ENCODE measurements at places on chromosomes 7 and 10.

GRCh38 chr10:124342821-124343170, 75.9 kb downstream of the OAT start:
- DNase-seq: no peak

DNA sequence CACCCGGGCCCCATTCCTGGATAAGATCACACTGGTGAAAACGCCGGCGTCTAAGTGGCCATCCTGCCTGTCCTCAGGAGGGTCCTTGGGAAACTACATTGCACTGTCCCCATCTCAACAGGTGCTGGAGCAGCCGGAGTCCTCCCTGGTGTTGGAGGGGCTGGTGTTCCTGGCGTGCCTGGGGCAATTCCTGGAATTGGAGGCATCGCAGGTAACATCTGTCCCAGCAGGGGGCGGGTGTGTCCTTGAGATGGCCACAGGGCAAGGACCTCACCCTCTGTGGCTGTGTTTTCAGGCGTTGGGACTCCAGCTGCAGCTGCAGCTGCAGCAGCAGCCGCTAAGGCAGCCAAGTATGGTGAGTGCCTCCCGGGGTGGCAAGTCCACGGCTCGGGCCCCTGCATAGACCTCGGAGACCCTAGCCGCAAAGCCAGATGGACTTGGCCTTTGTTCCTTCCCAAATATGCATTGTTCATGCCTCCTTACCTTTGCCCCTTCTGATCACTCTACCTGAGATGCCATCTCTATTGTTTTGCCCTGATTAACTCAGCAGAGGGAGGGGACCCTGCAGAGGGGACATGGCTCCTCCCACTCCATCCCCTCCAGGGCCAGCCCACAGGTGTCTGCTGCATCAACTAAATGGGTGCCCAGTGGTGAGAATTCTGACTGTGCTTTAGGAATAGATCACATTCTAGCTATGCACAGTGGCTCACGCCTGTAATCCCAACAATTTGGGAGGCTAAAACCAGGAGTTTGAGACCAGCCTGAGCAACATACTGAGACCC, 23.8 kb downstream of the ELN start:
- no peak for DNase-seq

DNA sequence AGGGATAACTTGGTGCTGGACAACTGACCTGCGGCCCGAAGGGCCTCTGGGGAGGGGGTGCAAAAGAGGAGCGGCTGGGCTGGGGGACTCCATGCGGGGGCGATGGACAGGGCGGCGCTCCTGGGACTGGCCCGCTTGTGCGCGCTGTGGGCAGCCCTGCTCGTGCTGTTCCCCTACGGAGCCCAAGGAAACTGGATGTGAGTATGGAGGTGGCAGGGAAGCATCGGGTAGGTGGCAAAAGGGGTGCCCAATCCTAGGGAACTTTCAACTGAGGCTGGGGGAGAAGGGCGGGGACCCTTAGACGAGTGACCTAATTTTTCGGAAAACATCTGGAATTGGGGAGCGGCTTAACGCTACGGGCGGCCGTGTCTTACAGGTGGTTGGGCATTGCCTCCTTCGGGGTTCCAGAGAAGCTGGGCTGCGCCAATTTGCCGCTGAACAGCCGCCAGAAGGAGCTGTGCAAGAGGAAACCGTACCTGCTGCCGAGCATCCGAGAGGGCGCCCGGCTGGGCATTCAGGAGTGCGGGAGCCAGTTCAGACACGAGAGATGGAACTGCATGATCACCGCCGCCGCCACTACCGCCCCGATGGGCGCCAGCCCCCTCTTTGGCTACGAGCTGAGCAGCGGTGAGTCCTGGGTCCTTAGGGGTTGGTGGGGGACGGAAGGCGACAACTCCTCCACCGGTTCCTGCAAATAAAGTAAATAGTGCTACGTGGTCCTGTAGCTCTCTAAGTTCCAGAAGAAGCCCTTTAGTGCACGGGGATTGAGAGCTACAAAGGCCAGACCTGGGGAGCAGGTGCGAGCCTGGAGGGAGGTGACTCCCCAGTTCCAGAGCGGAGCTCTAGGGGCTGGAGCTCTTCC, 622 bp downstream of the WNT16 start:
- no peak for DNase-seq

GRCh38 chr7:14900051-14900450, 2.5 kb downstream of the DGKB start:
- no peak for DNase-seq

DNA sequence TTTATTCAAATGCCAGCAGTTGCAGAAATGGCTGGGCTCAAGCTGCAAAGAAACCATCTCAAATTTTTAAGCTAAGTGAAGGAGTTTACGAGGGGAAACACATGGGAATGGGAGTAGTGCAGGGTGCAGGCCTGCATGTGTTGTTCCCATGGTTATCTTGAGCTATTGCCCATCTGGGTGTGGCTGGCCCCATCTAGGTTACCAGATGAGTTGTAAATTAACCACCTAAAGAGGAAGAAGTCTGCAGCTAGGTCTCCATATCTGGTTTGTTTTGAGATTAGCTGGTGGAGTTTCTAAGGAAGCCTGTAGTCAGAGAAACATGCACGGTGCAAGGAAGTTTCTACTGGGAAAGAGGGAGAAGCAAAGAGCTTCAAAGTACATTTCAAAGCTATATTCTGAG, 23.3 kb upstream of the STEAP2 start:
- no peak for DNase-seq

- no peak for DNase-seq
These were observed 8.5 kb downstream of the WDFY4 start for GRCh38 chr10:48693206-48693605.

All from right renal pelvis (tissue), 4 donors.